Stimulated activated CD8-positive, alpha-beta memory T cell treated with anti-CD3 and anti-CD28 coated beads, Interleukin-15, amount 100 ng/mL, for 1 hour (primary cell): ENCODE measurements at places on chromosomes 5 and 9.

DNA sequence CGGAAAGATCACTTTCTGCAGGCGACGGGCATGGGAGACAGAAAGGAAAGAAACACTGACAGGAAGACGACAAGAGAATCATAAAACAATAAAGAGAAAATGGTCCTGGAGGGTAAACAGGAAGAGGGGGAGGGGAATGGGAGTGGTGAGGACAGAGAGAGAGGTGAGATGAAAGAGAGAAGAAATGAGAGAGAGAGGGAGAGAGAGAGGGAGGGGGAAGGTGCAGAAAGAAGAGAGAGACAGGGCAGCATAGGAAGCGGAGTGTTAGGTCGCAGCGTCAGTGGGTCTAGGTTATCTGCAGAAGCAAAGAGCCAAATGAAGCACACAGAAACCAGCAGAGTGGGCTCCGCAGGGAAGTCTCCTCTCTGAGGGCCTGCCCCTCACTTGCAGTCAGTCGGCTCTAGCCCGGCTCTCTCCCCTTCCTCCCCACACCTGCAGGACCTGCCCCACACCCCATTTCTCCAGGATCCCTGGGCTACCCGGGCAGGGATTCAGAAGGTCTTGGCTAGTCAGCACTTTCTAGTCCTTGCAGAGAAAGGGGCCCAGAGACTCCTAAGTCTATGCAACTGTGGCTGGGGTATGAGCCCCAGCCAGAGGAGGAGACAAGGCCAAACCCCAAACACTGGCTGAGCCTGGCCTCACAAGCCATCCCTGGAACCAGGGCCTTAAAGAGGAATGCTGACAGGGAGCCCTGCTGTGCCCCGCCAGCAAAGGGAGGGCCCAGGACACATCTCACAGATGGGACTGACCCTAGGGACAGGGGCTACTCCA is 29.7 kb upstream of the MEIKIN start:
- no peak for DNase-seq

DNA sequence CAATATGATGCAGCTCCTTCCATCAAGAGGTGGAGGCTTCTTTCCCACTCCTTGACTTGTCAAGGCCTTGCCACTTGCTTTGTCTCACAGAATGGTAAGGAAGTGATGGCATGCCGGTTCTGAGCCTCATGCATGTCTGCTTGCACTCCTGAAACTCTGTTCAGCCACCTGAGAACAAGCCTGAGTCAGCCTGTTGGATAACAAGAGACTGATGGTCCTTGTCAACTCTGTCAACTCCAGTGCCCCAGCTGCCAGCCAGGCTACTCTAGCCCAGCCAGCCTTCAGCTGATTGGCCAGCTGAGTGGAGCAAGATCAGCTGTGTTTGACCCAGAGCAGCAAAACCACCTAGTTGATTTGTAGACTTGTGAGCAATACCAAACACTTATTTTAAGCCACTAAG is 4.4 kb upstream of the TENT4A start:
- DNase-seq: no peak

GRCh38 chr5:167871091-167871490 is 420.4 kb upstream of the WWC1 start:
- DNase-seq: no peak

- no peak for DNase-seq
Observed at GRCh38 chr5:132927355-132928061, 35.9 kb downstream of the AFF4 start.

DNA sequence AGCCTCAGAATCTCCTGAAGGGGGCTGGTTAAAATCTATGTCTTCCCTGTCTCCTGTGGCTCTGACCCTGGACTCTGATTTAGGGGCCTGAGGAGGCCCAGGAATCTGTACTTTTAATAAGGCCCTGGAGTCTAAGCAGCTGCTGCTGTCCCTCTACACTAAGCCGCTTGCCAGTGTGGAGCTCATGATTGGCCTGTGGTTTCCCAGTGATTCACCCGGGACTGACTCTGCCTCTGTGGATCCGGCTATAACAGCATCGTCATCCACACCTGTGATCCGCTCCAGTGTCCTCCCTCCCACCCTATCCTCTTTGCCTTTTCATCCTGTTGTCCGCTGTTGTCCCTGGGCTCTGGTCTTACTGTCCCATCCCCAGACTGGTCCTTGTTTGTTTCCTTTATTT is 3.7 kb downstream of the SLC31A2 start:
- no peak for DNase-seq

DNA sequence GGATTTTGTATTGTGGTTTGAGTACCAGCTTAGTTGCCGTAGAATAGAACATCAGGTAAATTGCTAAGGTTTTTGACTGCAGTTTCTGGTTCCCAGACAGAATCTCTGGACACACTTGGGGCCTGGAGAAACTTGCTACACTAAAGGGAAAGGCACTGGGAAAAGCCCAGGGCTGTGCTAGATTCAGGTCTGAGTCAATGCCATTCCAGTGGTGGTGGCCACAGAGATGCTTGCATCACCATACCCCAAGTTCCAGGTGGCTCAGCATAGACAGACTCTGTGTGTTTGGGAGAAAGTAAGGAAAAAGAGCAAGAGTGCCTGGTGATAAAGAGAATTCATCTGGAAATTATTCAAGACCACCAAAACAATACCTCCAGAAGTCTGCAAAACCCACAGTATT is 120.6 kb downstream of the HMHB1 start:
- no peak for DNase-seq

DNA sequence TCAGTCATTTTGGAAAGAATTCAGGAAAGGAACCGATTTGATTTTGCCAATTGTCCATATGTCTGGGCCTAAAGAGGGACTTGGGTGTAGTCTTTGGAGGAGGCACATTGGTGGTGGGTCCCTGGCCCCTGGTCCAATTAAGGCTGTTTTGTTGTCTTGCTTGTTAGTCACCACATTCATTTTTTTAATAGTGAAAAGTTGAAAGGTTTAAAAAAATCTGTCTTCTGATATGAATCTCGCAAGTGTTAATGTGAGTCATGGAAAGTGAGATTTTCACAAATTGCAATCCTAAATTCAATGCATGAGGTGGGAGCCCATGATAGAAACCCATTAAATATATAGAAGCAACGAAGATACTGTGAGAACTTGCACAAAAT is 165.9 kb upstream of the OTULINL start:
- no peak for DNase-seq

DNA sequence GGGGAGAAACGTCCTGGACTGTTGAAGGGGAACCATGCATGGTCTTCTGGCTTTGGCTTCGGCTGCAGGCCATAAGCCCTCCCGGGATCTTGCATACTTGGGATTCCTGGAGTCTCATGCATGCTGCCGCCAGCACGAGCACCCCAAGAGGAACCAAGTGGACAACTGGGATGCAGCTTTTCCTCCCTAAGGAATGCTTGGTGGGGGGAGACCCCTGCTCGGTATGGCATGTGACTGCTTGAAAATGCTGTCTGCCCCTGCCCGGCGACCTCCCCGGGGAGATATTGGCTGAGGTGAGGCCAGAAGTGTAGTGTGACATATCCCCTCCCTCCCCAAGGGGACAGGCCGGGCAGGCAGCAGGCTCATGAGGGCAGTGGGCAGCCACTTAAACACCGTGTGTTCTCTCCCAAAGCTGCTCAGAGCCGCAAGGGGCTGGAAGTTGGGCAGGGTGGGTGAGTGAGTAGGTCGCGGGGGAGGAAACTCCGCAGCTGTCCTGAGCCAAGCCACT is 15.7 kb downstream of the TMEM171 start:
- no peak for DNase-seq

- no peak for DNase-seq
Observed at GRCh38 chr9:130599625-130600024, 20.2 kb downstream of the FUBP3 start.

- no peak for DNase-seq
Observed at GRCh38 chr9:84880835-84881234, 211.3 kb downstream of the NTRK2 start.

DNA sequence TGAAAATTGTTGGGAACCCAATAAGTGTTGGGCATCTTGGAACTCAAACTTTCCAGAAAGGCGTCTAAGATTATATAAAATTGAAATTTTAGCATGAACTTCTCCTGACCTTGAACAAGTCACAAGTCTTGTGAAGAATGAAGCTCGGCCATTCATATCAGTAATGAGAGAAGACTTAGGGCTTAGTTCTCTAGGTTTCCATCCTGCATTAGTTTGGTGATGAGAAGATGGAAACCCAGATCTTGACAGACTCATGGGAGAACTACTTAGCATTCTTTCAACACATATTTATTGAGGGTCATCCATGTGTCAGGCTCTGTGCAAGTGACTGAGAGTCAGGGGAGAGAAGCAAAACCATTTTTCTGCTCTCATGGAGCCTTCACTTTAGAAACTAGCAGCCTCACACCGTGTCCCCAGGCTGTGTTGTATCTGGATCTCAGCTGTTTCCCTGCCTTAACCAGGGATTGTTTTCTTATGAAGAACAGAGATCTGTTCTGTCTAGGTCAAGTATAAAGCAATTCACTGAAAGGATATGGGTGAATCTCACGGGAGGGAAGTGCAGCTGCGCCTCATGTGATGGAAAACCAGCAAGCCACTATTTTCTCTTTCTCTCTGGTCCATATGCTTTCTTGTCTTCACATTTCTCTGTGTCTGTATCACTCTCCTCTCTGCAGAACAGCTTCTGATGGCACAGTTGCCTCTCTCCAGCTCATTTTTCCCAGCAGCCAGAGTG is 3.4 kb downstream of the GARNL3 start:
- no peak for DNase-seq

GRCh38 chr5:177414481-177414880 is 5.1 kb upstream of the F12 start:
- DNase-seq: no peak

DNA sequence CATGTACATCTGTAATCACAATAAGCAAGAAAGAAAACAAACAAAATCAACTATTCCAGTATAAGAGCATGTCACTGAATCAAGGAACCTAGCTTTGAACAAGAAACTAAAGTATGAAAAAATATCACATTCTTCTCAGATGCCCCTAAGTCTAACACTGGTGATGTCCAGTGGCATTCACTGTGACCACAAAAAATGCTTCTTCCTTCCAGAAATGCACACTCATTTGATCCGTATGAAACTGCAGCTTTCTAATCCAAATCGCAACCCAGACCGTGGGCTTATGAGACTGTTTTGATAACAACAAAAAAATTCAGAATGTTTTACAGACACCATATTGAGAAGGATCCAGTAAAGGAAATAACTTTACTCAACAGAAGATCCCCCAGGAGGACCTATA is 320.1 kb upstream of the TARS1 start:
- no peak for DNase-seq

DNA sequence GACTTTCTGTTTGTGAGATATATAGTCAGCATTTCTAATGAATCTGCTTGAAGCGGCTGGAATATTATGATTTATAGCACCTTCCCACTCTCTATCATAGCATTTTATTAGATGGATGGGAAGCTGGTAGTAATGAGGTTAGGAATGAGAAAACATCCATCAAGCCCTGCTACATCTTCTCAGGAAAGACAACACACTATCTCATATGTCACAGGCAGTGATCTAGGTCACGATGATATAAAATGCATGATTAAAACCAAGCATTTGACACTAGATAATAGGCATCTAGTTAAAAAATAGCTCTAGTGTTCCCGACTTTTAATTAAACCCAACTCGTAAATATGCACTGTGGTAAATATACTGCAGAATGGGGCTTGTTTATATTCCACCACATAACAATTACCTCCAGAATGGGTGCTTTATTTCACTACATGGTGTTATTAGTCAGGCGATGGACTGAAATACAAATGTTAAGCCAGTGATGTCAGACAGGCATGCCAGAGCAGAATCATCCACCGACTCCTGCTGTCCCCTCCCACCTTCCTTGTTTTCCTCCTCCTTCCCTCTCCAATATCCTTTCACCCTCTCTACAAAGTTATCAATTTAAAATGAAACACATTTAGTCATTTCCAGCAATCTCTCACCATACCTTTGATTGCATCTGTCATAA is 286.8 kb downstream of the SPATA31D1 start:
- DNase-seq: no peak
